Uterine smooth muscle cell (primary cell): ENCODE measurements at places on chromosomes 1 and 21. TPM values are rescaled to one million over a fixed set of nuclear protein-coding genes. Genes with fewer than 3 reads are reported as not detected.

The NBPF4 gene
- not detected in 2 replicates for total RNA-seq

The SPRR2A gene
- not detected in 2 replicates for total RNA-seq

The FCRL5 gene
- total RNA-seq, result not detected in 2 replicates

The FCER1G gene
- not detected in 2 replicates for total RNA-seq

The UBASH3A gene
- total RNA-seq, result not detected in 2 replicates

The NCF2 gene
- 0.11 and 0.87 TPM in 2 replicates for total RNA-seq
